ENCODE measurements at places on chromosomes 1 and 21.

- DNase-seq = peak; percentile 38
Measured at GRCh38 chr1:212514056-212514614, 81.4 kb downstream of the NENF start.

DNA sequence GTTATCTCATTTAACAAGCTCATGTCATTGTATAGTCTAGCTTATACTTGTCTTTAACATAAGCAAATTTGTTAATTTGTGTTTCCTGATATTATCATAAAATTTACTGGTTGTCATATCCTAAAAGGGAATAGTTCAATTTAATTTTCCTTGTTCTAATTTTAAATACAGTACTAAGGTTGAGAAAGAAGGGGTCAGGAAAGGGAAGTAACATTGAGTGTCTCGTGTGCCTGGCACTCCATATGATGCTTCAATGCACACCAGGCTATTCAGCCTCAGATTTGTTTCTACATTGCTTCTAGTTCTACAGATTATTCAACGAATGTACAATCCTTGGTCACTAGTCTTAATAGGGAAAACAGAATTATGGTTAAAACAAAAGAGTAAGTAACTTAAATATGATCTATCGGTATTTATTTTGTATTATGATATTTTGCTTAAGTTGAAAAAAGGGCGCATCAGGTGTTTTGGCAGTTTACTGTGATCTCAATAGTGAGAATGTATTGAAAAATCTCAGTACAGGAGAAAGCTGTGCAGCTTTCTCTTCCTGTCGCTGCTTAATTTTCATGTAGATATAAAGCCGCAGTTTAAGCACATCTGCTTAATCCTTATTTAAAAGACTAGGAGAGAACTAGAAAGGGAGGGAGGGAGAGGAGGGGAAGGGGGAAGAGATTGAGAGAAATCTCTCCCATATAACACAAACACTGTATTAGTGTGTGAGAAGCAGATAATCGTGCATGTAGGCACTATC lies 13.0 kb downstream of the PTPRC start:
- no peak for DNase-seq

DNA sequence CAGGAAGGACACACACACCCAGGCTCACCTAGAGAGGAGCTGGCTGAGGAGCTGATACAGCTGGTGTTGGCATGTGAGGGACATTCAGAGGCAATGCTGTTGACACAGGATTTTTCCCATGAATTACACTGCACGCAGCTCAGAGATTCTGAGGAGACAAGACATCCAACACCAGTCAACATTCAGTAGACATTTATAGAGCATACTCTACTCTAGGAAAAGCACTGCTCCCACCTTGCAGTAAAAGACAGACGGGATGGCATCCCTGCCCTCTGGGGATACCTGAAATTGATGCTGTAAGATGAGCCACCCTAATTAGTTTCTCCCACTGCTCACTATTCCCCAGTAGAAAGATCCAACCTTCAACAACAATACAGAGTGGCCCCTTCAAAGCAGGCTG lies 5.1 kb downstream of the LYPD8 start:
- no peak for DNase-seq

GRCh38 chr1:64595871-64596515 lies 126.1 kb downstream of the CACHD1 start:
- DNase-seq = no peak

DNA sequence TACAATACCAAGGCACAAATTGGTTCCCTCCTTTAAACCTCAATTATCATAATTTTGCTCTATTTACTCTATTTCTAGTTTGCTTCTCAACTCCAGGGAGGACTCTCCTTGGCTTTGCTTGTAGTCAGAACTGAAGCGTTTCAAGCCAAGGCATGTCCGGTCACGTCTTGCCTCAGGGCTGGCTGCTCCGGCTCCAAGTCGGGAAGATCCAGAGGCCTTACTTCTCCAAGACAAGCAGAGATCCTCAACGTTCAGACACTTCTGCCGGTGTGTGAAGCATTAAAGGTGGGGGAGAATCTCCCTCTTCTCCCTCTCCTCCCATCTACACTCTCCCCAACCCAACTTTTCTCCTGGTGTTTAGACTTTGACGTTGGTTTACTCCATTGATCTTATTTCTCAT lies 7.2 kb upstream of the HHAT start:
- DNase-seq = no peak

GRCh38 chr1:7620196-7620595 lies 150.9 kb upstream of the VAMP3 start:
- DNase-seq = no peak

DNA sequence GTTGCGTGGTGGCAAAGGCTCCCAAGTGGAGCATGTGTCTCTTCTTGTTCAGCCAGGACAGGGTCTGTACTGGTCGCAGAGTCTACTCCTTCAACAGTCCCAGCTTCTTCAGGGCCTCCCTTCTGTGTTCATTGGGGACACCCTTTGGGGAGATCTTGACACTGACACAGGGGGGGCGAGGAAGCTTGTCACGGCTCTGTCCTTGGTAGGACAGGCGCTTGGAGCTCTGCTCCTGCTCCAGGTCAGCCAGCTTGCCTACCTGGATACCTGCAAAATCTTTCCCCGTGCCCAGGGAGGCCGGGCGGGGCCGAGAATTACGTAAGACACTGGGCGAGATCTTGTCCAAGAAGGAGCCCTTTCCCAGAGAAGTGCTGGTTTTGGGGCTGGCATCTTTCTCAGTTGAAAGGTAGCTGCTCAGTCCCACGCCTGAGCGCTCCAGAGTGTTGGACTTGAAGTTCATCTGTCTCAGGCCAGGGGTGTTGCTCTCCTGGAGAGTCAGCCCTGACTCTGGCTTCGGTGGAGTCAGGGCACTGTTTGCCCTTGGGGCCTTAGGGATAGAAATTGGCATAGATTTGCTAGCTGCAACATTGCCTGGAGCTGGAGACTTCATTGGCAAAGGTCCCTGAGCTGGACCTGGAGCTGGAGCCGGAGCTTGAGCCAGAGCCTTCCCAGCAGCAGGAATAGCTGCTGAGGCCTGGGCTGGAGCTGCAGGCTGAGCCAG lies 10.5 kb downstream of the C1orf116 start:
- DNase-seq = no peak

DNA sequence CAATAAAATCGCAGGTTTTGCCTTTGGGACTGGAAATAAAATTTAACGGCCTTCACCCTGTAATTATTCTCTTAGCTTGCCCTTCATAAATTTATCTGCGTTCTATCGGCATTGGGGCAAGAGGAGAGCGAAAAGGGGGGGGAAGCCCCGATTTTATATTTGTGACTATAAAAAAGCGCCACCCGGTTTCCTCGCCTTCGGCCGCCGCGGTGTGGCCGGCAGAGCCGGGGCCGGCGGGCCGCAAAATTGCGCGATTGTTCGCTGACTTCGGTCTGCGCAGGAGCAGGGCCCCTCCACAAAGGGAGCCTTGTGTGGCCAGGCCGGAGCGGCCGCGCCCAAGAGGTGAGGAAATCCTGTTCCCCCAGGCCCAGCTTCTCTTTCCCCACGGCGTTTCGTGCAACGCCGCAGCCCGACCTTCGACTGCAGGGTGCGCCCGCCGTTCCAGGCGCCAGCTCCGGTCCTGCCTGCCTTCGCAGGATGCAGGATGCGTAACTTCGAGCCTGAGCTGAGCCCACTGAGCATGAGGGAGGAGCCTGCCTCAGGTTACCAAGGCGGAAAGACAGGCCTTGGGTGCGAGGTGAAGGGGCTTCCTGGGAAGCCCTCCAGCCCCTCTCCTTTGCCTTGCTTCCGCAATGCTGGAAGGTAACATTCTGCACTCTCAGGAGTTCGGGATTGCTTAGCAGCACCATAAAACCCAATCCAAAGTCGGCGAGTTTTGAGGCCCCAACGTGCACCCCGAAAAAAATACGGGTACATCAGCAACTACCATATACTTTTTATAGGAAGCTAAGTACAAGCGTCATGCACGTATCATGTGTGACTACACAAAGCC lies 4.9 kb upstream of the TBX15 start:
- no peak for DNase-seq

DNA sequence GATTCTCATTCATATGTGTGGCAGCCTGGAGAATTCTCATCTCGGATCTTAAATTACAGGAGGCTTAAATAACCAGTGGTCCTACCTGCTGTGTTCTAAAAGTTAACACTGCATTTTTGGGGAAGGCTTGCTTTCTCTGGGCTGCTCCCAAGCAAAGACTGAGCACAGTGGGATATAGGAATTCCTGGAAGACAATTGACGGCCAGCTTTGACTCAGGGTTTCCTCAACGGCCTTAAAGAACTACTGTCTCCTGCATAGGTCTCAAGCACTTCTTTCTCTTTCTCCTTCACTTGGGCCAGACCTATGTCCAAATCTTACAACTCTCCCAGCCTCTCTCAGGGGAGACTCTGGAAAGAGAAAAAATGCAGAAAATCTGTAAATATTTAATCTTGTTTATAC lies 1.0 kb upstream of the KRTAP13-3 start:
- no peak for DNase-seq

DNA sequence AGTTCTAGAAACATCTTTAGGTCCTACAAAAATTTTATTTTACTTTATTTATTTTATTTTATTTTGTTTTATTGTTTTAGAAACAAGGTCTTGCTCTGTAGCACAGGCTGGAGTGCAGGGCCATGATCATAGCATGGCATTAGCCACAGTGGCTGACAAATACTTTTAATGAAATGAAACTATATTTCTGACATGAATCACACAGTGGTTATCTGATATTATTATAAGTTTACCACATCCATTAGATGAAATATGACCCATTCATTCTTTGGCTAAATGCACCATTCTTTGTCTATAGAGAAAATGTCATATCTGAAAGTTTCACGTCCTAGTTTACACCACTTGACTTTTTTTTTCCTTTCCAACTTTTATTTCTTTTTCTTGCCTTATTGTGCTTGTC lies 613.4 kb upstream of the ADAMTS5 start:
- DNase-seq = no peak

DNA sequence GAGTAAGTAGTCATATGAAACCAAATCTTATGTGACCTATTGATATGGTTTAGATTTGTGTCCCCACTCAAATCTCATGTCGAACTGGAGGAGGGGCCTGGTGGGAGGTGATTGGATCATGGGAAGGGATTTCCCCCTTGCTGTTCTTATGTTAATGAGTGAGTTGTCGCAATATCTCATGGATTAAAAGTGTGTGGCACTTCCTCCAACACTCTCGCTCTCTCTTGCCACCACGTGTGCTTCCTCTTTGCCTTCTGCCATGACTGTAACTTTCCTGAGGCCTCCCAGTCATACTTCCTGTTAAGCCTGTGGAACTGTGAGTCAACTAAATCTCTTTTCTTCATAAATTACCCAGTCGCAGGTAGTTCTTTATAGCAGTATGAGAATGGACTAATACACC lies 241.2 kb downstream of the RGS7 start:
- no peak for DNase-seq

DNA sequence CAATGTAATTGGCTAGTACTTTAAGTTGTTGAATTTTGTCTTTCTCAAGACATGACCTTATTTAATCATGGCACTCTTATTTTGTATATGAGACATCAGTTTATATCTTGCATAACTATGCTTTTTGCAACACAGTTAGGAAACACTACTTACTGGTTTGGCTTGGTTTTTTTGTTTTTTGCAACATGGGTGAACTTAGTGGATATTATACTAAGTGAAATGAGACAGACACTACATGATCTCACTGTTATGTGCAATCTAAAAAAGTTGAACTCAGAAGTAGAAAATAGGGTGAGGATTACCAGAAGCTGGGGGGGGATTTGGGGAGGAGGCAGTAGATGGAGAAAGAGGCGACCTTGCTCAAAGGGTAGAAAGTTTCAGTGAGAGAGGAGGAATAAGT lies 132.1 kb downstream of the PLA2G4A start:
- no peak for DNase-seq

- peak; percentile 3 for DNase-seq
Measured at GRCh38 chr21:46152927-46153246, 2.5 kb downstream of the FTCD start.

GRCh38 chr21:27511233-27511632 lies 544.3 kb upstream of the ADAMTS5 start:
- no peak for DNase-seq

GRCh38 chr1:214475746-214476145 lies 75.7 kb downstream of the PTPN14 start:
- DNase-seq = no peak

- no peak for DNase-seq
Measured at GRCh38 chr21:20617130-20617529, 381.1 kb upstream of the NCAM2 start.

DNA sequence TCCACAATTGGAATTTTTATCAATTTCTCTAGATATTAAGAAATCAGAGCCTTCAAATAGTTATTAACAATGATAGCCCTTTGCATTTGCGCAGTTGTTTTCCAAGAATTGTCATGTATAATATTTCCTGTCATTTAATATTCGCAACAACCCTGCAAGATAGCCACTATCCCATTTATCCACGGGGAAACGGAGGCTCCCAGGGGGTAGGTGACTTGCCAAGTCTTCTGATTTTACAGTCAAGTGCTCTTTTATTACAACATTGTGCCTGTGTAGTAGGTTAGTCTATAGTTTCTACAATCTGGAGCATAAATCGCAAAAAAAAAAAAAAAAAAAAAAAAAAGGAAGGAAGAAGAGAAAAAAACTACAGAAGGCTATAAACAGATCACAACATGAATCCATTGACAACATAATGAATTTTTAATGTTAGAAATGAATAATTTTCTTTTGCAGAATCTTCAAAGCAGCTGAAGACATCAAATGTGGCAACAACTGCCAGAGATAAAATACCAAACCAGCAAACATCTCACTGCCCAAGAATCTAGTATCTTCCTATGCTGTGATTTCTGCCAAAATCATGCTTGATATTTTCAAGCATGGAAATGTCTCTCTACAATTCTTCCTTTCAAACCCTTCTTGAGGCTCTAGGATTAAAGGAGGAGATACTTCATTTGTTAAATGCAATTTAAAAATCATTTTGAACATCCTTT lies 125.5 kb downstream of the PTPN14 start:
- no peak for DNase-seq

DNA sequence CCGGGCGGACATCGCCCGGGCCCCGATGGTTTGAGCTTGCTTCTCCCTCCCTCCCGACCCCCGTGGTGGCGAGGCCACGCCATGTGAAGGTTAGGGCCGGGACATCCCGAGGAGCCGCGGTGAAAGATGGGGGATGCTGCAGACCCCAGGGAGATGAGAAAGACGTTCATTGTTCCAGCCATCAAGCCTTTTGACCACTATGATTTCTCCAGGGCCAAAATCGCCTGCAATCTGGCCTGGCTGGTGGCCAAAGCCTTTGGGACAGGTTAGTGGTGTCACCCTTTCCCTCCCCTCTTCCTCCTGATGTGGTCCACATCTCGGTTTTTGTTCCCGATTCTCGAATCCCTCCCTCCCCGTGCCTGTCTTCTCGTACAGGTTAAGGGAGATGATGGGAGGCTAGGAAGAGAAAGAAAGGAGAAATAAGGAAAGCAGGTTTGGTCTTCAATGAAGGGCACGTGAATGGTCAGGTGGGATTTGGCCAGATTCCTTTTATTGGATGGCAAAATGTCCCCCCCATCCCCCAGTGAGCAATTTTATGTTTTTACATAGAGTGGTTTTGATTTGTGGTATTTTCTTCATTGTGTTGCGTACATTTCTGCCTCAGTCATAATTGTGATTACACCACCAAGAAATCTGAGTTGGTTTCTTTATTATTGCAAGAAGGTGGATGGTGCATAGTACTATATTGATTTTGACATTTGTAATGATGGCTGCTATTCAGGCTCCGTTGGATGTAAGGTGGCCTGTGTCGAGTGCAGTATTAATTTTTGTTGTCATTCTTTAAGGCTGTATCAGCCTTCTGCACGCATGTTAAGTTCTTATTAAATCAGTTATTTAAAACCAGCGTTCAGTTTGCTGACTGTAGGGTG lies 1.2 kb downstream of the CAMSAP2 start:
- peak; percentile 73 for DNase-seq

Measured in pancreas (tissue), 10 donors.